Activated T-cell treated with anti-CD3 and anti-CD28 coated beads, Interleukin-2, amount 50 U/mL, for 72 hours (primary cell): ENCODE measurements at places on chromosomes 2 and 18. TPM values are rescaled to one million over a fixed set of nuclear protein-coding genes. Genes with fewer than 3 reads are reported as not detected.

GRCh38 chr18:43392168-43392567 is 114.9 kb upstream of the SYT4 start:
- no peak for DNase-seq

The EVX2 gene
- total RNA-seq: not detected

DNA sequence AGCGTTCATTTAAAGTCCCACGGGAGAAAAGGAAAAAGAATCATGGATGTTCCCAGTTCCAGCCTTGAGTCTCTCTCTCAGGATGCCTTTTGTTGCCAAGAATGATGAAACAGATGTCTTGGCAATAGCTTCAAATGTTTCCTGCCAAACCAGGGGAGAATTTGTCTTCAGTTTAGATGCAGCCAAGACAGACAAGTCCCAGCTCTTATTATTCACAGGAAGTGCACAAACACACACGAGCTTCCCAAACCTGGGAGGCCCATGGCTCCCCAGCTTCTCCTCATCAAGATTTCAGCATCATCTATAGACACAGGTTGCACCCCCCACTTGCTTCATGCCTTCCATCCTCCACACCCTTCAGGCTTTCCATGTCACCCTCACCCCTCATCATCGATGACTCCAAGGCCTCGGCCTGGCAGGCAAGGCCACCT is 45.9 kb downstream of the HS1BP3 start:
- DNase-seq: no peak

The DNAH6 gene
- total RNA-seq: 1.5 TPM

The NPHP1 gene
- 1.1 TPM for total RNA-seq

GRCh38 chr2:46435796-46436360 is 43.5 kb upstream of the TMEM247 start:
- no peak for DNase-seq

DNA sequence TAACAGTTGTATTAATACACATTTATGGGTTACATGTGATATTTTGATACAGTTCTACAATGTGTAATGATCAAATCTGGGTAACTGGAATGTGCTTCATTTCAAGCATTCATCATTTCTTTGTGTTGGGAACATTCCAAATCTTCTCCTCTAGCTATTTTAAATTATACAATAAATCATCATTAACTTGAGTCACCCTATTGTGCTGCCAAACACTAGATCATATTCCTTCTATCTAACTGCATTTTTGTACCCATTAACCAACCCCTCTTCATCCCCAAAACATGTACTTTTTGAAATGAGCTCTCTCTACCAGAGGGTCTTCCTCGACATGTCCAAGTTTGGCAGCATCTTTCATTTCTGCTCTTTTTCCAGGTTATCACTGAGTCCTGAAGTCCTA is 81.1 kb upstream of the TTC39C start:
- no peak for DNase-seq

DNA sequence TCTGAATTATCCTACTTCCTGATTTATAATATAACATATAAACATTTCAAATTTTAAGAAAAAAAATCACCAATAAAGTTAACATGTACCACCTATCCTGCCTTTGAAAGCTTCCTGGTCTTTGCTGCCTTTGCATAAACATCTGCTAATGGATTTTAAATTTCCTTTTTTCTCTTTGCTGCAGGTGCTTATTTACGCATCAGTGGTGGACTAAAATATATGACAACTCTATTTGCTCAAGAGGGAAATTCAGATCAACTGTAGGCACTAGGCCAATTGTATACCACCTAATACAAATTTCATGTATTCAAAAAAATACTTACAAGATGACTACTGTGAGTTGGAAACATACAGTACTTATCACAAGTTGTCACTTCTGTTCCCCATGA is 57.2 kb downstream of the RAD51AP2 start:
- DNase-seq: no peak

- no peak for DNase-seq
Measured at GRCh38 chr2:165157160-165157559, 46.7 kb downstream of the SCN3A start.

DNA sequence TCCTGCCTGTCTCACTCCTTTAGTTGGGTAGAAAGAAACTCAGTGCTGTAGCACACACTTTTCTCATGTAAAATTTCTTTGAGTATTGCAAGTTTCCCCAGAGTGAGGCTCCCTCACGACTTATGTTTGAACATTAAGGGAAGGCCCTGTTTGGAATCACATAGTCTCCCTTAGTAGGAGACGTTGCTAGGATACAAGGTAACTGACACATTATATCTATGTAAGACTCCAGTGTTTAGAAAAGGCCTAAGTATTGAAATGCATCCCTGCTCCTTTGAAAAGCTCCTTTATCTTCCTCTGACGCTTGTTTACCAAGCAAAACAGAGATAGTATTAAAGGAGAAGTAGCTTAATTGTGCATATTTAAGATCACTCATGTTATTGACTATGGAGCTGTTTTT is 248.2 kb downstream of the PHLPP1 start:
- no peak for DNase-seq

DNA sequence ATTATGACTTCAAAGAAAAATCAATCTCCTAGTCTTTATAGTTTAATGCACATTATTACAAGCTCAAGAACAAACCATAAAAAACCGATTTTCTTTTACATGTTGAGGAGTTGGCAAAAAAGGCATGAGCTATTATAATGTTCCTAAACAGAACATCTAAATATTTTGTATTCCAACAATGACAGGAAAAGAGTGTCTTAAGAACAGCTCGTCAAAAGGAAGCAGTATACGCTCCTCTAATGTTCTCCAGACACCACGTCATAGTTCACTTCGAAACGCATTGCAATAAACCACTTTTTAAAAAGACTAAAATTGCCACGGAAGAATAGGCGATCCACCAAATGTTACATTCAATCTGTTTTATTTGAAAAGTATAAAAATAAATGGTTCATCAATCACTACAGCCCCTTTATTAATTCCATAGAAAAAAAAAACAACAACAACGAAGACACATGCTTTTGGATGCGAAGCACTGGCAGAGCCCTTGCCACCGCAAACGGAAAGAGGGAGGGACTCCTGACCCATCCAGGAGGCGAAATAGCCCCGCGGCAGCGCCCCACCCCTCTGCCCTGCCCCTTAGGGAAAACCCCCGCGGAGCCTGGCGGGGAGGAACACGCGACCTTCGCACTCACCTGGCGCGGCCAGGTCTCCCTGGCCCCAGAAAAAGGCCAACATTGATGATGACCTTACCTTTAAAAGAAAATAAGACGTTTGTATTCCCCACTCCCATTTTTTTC is 45.8 kb downstream of the MBP start:
- DNase-seq: no peak

The SLC19A3 gene
- not detected for total RNA-seq

GRCh38 chr2:130977461-130978050 is 115.7 kb downstream of the FAM168B start:
- DNase-seq: no peak

- peak; percentile 95 for DNase-seq
Measured at GRCh38 chr2:119366649-119367471, at the start of the genes C2orf76 and DBI. Gene C2orf76 (minus strand): TSS chr2:119366834. CDS start chr2:119339959, 26,875 bp downstream. Gene DBI (plus strand): TSS chr2:119366977. CDS start chr2:119367052, 75 bp downstream.

DNA sequence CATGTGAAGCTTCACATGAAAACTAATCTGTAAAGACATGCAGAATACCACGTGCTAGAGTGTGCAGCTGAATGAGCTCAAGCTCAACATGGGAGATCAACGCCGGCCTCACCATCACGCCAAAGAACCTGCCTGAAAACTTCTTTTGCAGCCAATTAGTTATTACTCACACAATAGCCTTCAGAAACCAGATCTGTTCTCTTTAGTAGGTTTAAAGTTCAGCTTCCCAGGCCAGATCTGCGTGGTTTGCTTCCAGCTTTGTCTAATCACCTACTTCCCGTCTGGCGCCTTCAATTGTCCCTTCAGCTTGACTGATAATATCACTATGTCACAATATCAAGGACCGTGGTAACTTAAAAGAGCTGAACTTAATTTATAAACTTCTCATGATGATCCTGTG is 68.0 kb upstream of the ZNF236 start:
- DNase-seq: no peak

The GMCL1 gene
- total RNA-seq: 23.7 TPM

- no peak for DNase-seq
Measured at GRCh38 chr18:9612977-9613376, 1.4 kb downstream of the PPP4R1 start.

The DSG3 gene
- not detected for total RNA-seq

The C2orf92 gene
- total RNA-seq: 18.0 TPM

- DNase-seq: no peak
Measured at GRCh38 chr2:224062481-224063297, 23.6 kb upstream of the SERPINE2 start.

The DIPK1C gene
- not detected for total RNA-seq

The GALR1 gene
- not detected for total RNA-seq

- DNase-seq: no peak
Measured at GRCh38 chr2:10757814-10758286, 36.4 kb downstream of the ATP6V1C2 start.

The TUBA3E gene
- not detected for total RNA-seq

DNA sequence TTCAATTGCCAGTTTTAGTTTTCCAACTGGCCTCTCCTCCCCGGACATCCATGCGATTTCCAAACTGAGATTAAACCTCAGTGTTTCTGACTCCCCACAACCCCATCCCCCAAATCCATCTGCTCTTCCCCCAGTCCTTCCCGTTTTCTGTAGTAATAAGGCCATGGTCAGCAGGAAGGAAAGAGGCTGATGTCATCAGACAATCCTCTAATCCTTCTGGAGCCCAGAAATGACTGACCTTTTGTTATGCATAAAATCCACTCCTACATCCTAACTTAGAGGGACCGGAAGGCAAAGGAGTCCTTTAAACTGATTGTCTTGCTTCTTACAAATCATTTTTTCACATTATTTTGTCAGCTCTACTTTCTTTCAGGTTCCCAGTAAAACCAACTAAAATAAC is 155.8 kb downstream of the INO80D start:
- DNase-seq: no peak

The FBXO36 gene
- total RNA-seq: 2.1 TPM

DNA sequence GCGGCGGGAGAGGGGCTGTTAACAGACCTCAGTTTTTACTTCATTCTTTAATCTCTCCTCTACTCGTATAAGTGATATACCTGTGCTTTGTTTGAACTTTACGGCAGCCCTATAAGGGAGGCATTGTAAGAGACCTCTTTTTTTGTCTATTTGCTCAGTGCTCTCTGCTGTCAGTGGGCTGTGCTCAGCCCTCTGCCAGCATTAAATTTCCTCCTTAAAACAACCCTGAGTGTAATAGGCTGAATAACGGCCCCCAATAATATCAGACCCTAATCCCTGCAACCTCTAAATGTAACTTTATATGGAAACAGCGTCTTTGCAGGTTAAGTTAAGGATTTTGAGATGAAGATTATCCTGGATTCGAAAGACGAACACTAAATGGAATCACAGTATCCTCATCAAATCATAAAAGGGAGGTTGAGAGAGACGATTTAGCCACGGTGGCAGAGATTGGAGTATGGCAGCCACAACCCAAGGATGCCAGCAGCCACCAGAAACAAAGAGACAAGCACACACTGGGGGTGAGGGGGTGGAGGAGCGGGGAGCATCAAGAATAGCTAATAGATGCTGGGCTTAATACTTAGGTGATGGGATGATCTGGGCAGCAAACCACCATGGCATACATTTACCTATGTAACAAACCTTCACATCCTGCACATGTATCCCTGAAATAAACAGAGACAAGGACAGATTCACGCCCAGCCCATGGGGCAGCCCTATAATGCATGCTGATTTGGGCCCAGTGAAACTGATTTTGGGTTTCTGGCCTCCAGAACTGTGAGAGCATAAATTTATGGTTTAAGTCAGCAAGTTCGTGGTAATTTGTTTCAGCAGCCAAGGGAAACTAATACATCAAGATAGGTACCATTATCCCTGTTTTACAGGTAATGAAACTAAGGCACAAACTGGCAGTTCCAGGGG is 894 bp upstream of the FARSB start:
- DNase-seq: no peak

The SOX11 gene
- total RNA-seq: not detected

DNA sequence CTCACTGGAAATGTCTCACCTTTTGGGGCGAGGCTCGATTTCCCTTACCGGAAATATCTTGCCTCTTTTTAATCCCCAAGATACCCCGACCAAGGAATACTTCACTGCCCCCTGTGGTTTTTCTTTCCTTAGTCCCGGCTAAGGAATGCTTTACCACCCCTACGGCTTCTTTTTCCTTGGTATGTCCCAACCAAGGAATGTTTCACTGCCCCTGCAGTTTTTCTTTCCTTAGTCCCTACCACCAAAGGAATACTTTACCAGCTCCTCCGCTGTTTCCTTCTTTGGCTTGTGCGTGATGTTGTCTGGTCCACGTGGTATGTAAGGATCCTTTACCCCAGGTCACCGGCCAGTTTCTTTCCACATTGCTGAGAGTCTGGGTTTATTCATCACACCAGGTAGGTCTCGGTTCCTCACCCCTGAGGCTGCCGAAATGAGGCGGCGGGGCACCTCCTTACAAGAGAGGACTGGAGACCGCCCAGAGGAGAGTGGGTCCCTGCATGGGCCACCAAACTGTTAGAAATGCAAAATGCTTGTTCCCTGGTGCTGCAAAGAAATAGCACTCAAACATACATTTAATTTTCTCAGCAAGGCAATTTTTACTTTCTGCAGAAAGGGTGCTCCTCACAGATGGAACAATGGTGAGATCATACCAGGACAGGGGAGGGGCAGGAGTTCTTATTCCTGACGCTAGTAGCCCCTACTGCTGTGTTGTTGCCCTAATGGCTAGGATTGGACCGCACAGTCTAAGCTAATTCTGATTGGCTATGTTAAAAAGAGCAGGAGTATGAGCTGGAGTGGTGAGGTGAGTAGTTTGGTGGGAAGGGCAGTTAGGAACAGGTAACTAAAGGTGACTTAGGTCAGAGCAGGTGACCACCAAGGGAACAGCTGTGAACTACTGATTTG is 33.4 kb upstream of the CLASP1 start:
- DNase-seq: no peak

DNA sequence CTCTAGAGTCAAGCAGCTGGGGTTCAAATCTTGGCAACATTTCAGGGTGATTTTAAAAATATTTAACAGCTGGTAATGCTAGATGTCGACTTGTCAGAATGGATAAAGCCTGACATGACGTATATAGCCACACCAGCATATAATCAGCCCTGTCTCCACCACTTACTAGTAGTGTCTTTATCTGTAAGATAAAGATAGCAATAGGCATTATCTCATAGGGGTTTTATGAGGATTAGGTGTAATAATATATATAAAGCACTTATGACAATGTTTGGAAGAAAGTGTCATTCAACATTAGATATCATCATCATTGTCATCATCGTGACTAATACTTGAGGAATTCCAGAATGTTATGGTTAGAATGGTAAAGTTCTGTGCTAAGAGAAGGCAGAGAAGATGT is 369.0 kb upstream of the CWC22 start:
- DNase-seq: no peak

The FAM124B gene
- 0.32 TPM for total RNA-seq

The TCF23 gene
- total RNA-seq: not detected

DNA sequence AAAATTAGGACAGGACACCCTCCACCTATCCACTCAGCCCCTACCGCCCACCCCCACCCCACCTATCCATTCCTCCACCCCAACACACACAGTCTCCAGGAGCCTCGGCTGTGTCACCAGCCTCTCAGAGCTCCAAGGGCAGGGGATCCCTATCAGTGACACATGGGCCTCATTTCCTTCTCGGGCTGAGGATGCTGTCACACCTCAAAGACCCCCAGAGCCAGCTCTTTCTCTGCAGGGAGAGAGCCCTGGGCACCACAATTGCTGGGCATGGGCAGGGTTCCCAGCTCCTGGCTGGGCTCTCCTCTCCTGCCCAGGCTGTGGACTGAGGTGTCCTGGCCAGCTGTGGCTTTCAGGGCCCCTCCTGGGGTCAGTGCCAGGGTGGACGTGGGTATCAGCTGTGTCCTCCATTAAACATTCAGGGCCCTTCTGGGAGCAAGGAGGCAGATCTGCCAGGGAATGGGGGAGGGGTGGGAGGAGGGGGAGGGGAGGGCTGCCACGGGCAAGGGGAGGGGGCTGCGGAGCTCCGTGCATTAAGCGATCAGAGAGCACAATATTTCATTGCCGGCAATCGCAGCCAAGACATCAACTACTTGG is 14.3 kb upstream of the ECEL1 start:
- DNase-seq: no peak
